ENCODE measurements at places on chromosomes 12 and 14.

GRCh38 chr12:54228471-54228870 is 39.7 kb upstream of the SMUG1 start:
- no peaks in the 10 kb centered on the region for H3K27me3 ChIP-seq
- DNase-seq, result no peak
- H3K4me3 ChIP-seq, result no peak overlapping the region
- no peak overlapping the region for H3K27ac ChIP-seq

DNA sequence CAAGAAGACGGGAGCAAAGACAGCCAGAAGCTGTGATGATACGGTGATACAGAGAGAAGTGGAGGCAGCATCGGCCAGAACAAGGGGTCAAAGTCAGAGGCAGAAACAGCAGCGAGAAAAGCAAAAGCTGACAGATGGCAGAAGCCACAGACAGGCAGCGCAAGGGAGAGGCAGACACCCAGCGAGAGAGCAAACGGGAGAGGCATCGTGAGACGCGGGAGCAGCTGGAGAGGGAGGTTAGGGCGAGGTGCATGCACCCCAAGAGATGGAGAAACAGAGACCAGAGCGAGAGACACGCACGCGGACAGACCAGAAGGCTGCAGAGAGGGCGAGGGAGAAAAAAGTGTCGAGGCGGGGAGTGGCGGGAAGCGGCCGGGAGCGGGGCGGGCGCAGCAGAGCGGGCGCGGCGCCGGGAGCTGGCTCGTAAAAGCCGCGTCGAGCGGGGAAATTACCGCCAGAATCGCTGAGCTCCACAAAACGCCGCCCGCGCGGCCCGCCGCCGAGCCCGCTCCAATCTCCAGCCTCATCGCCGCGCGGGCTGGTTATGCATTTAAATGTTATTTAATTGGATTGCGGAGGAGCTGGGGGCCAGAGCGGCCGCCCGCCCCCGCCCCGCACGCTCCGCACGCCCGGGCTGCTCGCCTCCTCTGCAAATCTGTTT is 15.6 kb downstream of the SMUG1 start:
- H3K27ac ChIP-seq, result no peak overlapping the region
- peak; percentile 42 for DNase-seq
- no peak overlapping the region for H3K4me3 ChIP-seq
- no peaks in the 10 kb centered on the region for H3K27me3 ChIP-seq

GRCh38 chr12:23525450-23526072 is 423.9 kb downstream of the SOX5 start:
- DNase-seq, result no peak
- no peak overlapping the region for H3K4me3 ChIP-seq
- no peaks in the 10 kb centered on the region for H3K36me3 ChIP-seq
- H3K27me3 ChIP-seq, result no peaks in the 10 kb centered on the region
- no peak overlapping the region for H3K27ac ChIP-seq
- no peaks in the 10 kb centered on the region for H3K4me1 ChIP-seq

DNA sequence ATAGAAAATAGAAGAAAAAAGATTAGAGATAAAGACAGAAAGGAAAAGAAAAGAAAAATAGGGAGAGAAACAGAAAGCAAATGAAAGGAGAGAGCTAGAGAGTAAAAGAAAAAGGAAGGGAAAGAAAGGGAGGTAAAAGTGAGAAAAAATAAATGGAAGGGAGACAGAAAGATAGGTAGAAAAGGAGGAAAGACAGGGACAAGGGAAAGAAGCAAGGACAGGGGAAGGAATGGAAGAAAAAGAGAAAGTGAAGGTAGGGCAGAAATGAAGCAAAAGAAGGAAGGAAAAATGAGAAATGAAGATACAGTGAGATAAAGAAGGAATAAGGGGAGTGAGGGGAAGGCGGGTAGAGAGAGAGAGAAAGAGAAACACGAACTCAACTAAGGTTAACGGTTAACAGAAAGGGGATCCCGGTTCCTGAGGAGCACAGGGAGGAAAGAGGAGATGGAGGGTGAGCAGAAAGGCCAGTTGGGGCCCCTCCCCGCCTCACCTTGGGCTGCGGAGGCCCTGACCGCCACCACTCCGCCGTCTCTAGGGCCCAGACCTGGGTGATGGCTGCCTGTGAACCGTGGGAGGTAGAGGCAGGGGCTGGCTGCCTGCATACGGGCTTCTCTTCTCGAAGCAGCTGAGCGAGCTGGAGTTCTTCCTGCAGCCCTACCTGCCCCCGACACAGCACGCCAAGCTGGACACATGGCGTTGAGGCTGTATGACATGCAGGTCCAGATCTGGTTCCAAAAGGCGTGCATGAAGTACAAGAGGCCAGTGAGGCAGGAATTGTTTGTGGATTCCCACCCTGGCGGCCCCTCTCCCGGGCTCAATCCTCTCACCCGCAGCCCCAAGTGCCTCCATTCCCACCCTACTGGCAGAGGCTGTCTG is 59.5 kb downstream of the SMUG1 start:
- H3K36me3 ChIP-seq, result no peaks in the 10 kb centered on the region
- H3K4me3 ChIP-seq, result no peak overlapping the region
- H3K27ac ChIP-seq, result no peak overlapping the region

- H3K36me3 ChIP-seq, result no peaks in the 10 kb centered on the region
- DNase-seq, result no peak
- H3K4me1 ChIP-seq, result no peaks in the 10 kb centered on the region
- no peak overlapping the region for H3K27ac ChIP-seq
Measured at GRCh38 chr12:114123108-114123507, 157.0 kb upstream of the RBM19 start.

DNA sequence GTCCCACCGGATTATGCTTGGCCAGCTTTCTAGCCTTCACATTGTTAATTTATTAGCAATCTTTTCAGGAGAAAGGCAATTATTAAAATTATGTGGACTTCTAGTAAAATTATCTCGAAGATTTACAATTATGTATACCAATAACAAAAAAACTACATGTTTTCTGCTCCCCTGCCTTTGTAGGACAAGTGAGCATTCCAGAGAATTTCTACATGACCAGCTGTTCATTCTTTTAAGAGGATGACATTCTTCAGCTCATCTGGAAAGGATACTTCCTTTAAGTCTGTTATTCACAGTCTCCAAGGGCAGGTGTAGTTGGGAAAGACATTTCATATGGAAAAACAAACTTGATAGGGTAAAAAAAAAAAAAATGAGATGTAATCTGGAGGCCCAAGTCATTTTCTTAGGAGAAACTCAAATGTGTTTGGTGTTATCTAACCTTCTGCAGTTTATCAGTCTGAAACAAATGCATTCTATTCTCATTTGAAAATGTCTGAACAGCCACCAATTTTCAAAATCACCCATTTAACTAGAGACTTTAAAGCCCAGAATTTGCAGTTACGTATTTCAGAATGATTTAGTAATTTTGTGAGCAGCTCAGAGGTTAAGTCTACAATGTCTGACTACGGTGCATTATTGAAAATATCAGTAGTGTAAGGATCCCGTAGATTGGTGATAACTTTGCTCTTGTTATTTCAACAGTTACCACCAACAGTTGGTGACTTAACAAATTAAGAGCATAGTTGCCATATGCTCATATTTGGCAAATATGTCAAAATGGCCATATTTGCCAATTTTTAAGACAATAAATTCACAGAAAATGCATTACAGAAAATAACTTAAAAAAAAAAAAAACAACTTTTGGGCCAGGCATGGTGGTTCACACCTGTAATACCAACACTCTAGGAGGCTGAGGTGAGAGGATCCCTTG is 1.8 kb upstream of the PHLDA1 start:
- peaks cover 53% of the 10 kb centered on the region for H3K4me1 ChIP-seq
- no peak for DNase-seq
- H3K27ac ChIP-seq, result no peak overlapping the region
- peaks cover 12% of the 10 kb centered on the region for H3K36me3 ChIP-seq
- H3K4me3 ChIP-seq, result peak overlapping the region; percentile 91

GRCh38 chr12:101027200-101027599 is 182.8 kb downstream of the SLC5A8 start:
- H3K27me3 ChIP-seq, result no peaks in the 10 kb centered on the region
- peaks cover 14% of the 10 kb centered on the region for H3K36me3 ChIP-seq
- no peak overlapping the region for H3K4me3 ChIP-seq
- H3K27ac ChIP-seq, result no peak overlapping the region
- DNase-seq, result no peak
- no peaks in the 10 kb centered on the region for H3K4me1 ChIP-seq

- H3K4me3 ChIP-seq, result no peak overlapping the region
- H3K27me3 ChIP-seq, result no peaks in the 10 kb centered on the region
- H3K27ac ChIP-seq, result no peak overlapping the region
- DNase-seq, result no peak
Measured at GRCh38 chr14:51552768-51553404, 98.8 kb upstream of the FRMD6 start.

DNA sequence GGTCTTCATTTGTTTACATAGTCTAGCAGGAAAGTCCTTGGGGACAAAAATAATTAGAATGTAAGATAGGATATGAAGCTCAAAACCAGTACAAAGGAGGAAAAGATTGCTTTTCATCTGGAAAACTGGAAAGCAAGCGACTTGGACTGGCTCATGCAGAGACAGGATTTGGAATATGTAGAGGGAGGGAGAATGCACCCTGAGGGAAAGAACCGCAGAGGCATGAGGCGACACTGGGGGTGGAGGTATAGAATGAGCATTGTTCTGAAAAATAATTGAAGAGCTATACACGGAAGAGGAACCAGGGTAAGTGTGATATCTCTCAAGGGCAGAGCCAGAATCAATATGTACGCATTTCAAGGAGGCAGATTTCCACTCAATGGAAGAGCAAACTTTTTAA is 85.5 kb downstream of the PLEKHG3 start:
- no peak overlapping the region for H3K4me3 ChIP-seq
- H3K27ac ChIP-seq, result no peak overlapping the region
- H3K36me3 ChIP-seq, result no peaks in the 10 kb centered on the region
- H3K27me3 ChIP-seq, result no peaks in the 10 kb centered on the region
- H3K4me1 ChIP-seq, result no peaks in the 10 kb centered on the region

DNA sequence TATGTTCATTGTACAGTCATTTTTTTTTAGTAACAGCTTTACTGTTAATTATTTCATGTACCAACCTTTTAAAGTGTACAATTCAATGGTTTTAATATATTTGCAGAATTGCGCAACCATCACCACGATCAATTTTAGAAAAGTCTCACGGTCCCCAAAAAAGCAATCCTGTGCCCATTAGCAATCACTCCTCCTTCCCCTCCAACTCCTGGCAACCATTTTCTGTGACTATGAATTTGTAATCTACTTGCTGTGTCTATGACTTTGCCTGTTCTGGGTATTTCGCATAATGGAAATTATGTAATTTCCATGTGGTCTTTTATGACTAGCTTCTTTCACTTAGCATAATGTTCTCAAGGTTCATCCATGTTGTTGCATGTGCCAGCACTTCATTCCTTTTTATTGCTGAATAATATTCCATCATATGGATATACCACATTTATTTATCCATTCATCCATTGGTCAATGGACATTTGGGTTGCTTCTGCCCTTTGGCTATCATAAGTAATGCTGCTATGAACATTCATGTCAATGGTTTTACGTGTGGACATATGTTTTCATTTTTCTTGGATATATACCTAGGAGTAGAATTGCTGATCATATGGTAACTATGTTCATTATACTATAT is 9.9 kb downstream of the KICS2 start:
- no peak overlapping the region for H3K4me3 ChIP-seq
- no peaks in the 10 kb centered on the region for H3K27me3 ChIP-seq
- H3K27ac ChIP-seq, result no peak overlapping the region
- peaks cover 5% of the 10 kb centered on the region for H3K36me3 ChIP-seq

- H3K36me3 ChIP-seq, result peaks cover 9% of the 10 kb centered on the region
- no peak for DNase-seq
- peaks cover 12% of the 10 kb centered on the region for H3K4me1 ChIP-seq
- H3K27ac ChIP-seq, result no peak overlapping the region
- no peaks in the 10 kb centered on the region for H3K27me3 ChIP-seq
Measured at GRCh38 chr14:71636076-71636475, 296.2 kb upstream of the RGS6 start.

DNA sequence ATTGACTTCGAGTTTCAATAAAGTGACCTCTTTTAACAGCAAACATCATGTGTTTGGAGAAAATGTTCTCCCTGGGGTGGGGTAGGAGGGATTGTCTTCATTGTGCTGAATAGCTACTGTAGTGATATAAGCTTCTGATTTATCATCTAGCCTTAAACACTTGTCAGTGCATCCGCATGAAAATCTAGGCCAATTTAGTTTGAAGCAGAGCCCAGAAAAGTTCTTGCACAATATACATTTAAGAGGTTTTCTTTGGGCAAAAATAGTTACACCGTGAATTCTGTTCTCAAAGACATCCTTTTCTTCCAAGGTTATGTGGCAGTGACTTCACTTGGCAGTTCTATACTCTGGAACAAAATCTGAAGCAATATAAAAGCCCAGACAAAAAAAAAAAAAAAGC is 136.0 kb upstream of the IFNG-AS1 start:
- no peak overlapping the region for H3K4me3 ChIP-seq
- DNase-seq, result no peak
- H3K27ac ChIP-seq, result no peak overlapping the region
- peaks cover 5% of the 10 kb centered on the region for H3K4me1 ChIP-seq

DNA sequence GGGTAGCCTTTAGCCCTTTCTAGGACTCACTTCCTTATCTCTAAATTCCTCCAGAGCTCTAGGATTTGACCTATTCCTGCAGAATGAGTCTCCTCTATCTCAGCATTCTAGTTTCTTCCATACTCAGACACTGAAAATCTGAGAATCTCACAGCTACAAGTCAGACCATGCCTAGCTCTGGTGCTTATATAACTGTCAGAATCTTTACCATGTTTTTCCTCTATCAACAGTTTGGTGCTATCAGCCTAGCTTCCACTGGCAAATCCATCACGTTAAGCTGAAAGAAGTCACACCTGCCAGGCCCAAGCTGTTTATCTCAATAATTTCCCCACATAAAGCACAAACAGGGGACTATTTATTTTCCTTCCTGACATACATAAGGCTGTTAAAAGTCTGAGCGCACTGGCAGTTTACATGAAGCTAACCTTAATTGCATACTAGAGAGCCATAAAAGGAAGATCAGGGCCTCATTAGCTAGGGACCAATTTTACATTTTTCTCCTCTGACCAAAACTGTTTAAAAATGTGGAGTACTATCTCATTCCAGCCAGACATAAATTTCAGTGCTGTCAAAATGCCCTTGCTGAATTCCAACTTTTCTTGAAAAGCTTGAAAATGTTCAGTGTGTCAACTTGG is 270.5 kb downstream of the C12orf75 start:
- H3K27ac ChIP-seq, result no peak overlapping the region
- H3K27me3 ChIP-seq, result peaks cover 5% of the 10 kb centered on the region
- H3K4me1 ChIP-seq, result no peaks in the 10 kb centered on the region

DNA sequence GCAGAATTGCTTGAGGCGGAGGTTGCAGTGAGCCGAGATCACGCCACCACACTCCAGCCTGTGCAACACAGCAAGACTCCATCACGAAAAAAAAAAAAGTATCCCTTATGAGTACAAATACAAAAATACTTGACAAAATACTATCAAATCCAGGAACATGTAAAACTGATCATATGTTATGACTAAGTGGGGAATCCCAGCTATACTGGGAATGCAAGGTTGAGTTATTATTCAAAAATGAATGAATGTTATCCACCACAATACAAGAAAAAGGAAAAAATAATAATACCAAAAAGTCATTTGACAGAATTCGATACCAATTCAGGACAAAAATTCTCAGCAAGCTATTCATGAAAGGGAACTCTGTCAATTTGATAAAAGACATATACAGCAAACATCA is 32.6 kb downstream of the MOK start:
- H3K4me3 ChIP-seq, result no peak overlapping the region
- no peaks in the 10 kb centered on the region for H3K27me3 ChIP-seq
- H3K4me1 ChIP-seq, result peaks cover 8% of the 10 kb centered on the region
- H3K36me3 ChIP-seq, result no peaks in the 10 kb centered on the region
- DNase-seq, result no peak

Measured in activated T-cell treated with anti-CD3 and anti-CD28 coated beads, Interleukin-2, amount 50 U/mL, for 72 hours (primary cell).